NCI-H1694 treated with DMSO at 0.1 percent for 48 hours (cell line): ENCODE measurements at places on chromosomes 5 and 9.

DNA sequence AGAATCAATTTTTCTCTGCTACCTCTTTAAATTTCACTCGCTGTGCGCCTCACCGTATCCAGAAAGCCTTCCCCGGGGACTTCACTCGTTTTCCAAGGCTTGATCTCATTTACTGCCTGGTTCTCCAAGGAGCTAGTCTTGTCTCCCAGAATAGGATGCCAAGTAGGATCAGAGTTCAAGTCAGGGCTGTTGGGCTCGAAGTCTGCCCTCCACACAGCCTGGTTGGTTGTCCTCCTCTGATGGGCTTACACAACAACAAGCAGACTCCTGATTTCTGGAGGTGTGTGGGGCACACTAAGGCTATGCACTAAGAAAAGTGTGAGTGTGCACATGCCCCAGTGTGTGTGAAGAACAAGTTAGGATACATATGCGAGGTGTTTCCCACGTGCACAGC lies 14.0 kb upstream of the TNIP1 start:
- no peak for DNase-seq

- no peak for DNase-seq
Observed at GRCh38 chr5:135216471-135217343, 182.3 kb downstream of the MACROH2A1 start.

GRCh38 chr5:109826426-109826825 lies 136.7 kb downstream of the MAN2A1 start:
- DNase-seq: no peak

GRCh38 chr5:139418793-139419192 lies 14.9 kb upstream of the SPATA24 start:
- no peak for DNase-seq
